Naive thymus-derived CD8-positive, alpha-beta T cell (primary cell): ENCODE measurements at places on chromosomes 4 and X. TPM values are rescaled to one million over a fixed set of nuclear protein-coding genes. Genes with fewer than 3 reads are reported as not detected.

- DNase-seq: no peak
- peaks cover 4% of the 10 kb centered on the region for H3K27me3 ChIP-seq
- H3K4me3 ChIP-seq: no peak overlapping the region
- H3K4me1 ChIP-seq: peaks cover 2% of the 10 kb centered on the region
- H3K27ac ChIP-seq: no peak overlapping the region
These were observed 4.2 kb upstream of the ARSD start for GRCh38 chrX:2933125-2933900.

Gene CT45A10
- total RNA-seq: not detected

Gene PHOX2B
- total RNA-seq: not detected

GRCh38 chr4:151887816-151888180 lies 127.0 kb upstream of the GATB start:
- H3K4me1 ChIP-seq: peaks cover 15% of the 10 kb centered on the region
- no peak overlapping the region for H3K4me3 ChIP-seq
- DNase-seq: no peak
- H3K36me3 ChIP-seq: no peaks in the 10 kb centered on the region

Gene HAND2
- not detected for total RNA-seq

GRCh38 chr4:153270361-153270760 lies 66.1 kb downstream of the TRIM2 start:
- DNase-seq: no peak
- H3K27me3 ChIP-seq: no peaks in the 10 kb centered on the region
- H3K4me3 ChIP-seq: no peak overlapping the region
- H3K4me1 ChIP-seq: peaks cover 4% of the 10 kb centered on the region
- no peaks in the 10 kb centered on the region for H3K36me3 ChIP-seq
- no peak overlapping the region for H3K27ac ChIP-seq

- H3K4me1 ChIP-seq: peaks cover 2% of the 10 kb centered on the region
- no peaks in the 10 kb centered on the region for H3K36me3 ChIP-seq
- H3K27me3 ChIP-seq: peaks cover 4% of the 10 kb centered on the region
- H3K4me3 ChIP-seq: no peak overlapping the region
These were observed 78.9 kb upstream of the FMR1 start for GRCh38 chrX:147832707-147833348.

GRCh38 chr4:159227984-159228383 lies 125.1 kb downstream of the RAPGEF2 start:
- H3K27me3 ChIP-seq: no peaks in the 10 kb centered on the region
- no peak overlapping the region for H3K4me3 ChIP-seq
- no peak for DNase-seq
- H3K27ac ChIP-seq: no peak overlapping the region
- H3K36me3 ChIP-seq: no peaks in the 10 kb centered on the region

DNA sequence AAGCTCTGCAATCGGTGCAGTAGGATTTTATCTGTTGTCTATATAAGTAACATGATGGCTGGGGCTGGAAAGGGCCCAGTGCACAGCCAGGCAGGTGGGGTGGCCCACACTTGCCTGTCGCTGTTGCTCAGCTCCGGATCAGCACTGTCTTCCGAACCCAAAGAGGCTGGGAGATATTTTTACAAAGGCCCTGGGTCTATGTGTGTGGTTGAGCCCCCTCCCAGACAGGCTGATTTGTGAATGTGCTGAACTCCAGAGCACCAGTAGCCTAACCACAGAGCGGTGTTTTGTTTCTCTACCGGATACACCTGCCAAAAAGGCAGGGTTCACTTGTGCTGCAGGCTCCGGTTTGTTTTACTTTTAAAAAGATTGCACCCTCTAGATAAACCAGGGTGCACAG lies 33.5 kb upstream of the CHRNA9 start:
- no peaks in the 10 kb centered on the region for H3K27me3 ChIP-seq
- peak; percentile 78 for DNase-seq
- peaks cover 82% of the 10 kb centered on the region for H3K4me1 ChIP-seq
- peak overlapping the region; percentile 77 for H3K4me3 ChIP-seq
- H3K27ac ChIP-seq: peak overlapping the region; percentile 95

Gene TIMM17B
- 44.8 TPM for total RNA-seq

DNA sequence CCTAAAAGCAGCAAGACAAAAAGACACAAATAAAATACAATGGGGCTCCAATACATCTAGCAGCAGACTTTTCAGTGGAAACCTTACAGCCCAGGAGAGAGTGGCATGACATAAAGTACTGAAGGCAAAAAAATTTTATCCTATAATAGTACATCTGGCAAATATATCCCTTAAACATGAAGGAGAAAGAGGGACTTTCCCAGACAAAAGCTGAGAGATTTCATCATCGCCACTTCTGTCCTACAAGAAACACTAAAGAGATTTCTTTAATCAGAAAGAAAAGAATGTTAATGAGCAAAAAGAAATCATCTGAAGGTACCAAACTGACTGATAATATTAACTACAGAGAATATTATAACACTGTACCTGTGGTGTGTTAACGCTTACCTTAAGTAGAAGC lies 86.4 kb downstream of the ANKRD17 start:
- H3K4me3 ChIP-seq: no peak overlapping the region
- no peak for DNase-seq

Gene PPBP
- not detected for total RNA-seq

Gene H2BW2
- total RNA-seq: not detected
